GM23338 (cell line): ENCODE measurements at places on chromosomes 13 and 19. TPM values are rescaled to one million over a fixed set of nuclear protein-coding genes. Genes with fewer than 3 reads are reported as not detected.

GRCh38 chr13:41122838-41123237 lies 9.8 kb downstream of the KBTBD6 start:
- no peak overlapping the region for H3K4me3 ChIP-seq
- no peaks in the 10 kb centered on the region for H3K27me3 ChIP-seq
- peaks cover 6% of the 10 kb centered on the region for H3K4me1 ChIP-seq
- H3K27ac ChIP-seq, result no peak overlapping the region

DNA sequence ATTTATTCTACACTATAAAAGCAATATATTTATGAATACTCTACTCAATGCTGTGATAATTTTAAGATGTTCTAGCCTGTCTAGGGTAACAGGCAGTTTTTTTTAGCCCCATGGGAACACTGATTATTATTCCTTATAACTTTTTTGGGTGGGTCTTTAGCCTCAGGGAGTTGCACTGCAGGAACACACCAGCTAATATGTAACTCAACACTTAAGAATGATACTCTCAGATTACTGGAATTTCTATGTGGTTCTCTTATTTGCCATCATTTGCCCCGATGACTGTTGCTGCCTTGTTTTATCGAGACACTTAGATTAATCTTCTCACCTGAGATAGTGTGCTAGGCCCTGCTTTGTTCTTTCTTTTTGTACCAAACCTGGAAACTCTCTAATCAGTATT lies 396.9 kb upstream of the SLITRK1 start:
- H3K4me1 ChIP-seq, result 0 out of 2 replicates have a peak, but pooled peaks cover 4% of the 10 kb centered on the region
- H3K27me3 ChIP-seq, result no peaks in the 10 kb centered on the region
- no peak for DNase-seq

DNA sequence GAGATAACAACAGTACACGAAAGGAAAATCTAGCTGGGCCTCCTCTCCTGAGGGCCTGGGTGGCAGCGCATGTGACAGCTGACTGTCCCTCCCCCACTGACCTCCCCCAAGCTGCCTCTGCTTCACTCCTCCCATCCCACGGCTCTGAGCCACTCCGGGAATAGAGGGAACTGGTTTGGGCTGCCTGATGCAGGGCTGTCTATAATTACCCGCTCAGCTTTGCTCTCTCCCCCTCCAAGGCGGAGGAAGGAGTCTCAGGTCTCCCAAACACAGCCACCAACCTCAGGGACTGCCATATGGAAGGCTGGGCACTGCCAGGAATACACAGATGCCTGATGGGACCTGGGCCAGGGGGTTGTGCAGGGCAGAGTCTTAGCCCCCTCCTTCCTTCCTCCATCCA lies 7.9 kb downstream of the NAPA start:
- DNase-seq, result no peak
- H3K27ac ChIP-seq, result no peak overlapping the region
- H3K4me1 ChIP-seq, result no peaks in the 10 kb centered on the region
- no peaks in the 10 kb centered on the region for H3K27me3 ChIP-seq
- no peaks in the 10 kb centered on the region for H3K36me3 ChIP-seq

- no peak overlapping the region for H3K27ac ChIP-seq
- H3K4me3 ChIP-seq, result no peak overlapping the region
- DNase-seq, result no peak
- H3K27me3 ChIP-seq, result 0 out of 2 replicates have a peak, but pooled peaks cover 5% of the 10 kb centered on the region
Measured at GRCh38 chr13:106918557-106918860, 350.6 kb upstream of the ARGLU1 start.

CYP2F1 gene
- total RNA-seq, result not detected in 2 replicates

DNA sequence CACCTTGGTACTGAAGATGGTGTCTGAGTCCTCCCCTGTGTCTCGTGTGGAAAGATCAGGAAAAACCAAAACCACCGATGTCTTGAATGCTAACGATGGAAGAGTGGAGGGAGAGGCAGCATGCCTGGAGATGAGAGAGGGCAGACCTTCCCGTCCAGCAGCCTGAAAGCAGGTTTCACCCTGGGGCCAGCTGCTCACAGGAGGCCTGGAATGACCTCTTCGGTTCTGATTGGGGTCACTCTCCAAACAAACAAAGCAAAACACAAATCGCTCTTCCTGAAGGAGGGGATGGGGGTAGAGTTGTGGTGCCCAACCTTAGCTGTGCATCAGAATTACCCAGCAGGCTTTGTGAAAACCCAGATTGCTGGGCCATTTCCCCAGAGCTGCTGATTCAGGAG lies 142.3 kb upstream of the SOX1 start:
- no peaks in the 10 kb centered on the region for H3K27me3 ChIP-seq
- H3K36me3 ChIP-seq, result no peaks in the 10 kb centered on the region
- no peak for DNase-seq
- H3K27ac ChIP-seq, result no peak overlapping the region
- H3K4me3 ChIP-seq, result no peak overlapping the region

DNA sequence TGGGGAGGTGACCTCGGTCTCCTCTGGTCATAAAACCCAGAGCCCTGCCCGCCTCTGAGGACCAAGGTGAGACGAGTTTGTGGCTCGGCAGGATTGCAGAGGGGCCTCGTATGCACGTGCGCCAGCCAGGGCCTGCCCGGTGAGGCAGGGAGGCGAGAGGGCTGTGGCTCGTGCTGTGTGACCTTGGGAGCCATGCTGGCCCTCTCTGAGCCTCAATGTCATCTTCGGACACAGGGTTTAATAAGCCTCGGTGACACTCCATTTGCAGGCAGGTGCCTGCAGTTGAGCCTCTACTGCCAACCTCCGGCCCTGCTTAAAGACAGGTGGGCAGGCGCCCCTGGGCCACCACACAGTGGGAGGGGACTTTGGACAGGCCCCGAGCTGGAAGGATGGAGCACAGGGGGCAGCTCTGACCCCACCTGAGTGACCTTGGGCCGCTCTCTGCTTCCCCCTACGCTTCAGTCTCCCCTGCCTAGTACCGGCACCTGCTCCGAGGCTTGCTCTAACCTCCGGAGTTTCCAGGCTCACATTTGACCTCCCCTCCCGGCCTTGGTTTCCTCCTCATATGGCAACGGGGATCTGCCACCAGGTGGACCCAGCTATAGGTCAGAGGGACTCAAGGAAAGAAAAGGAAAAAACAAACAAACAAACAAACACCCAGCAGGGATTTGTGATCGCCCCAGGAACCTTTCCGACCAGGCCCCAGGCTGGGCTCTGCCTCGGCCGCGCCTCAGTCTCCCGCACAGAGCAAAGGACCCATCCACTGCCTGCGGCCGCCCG lies 3.1 kb downstream of the ZBTB7A start:
- no peaks in the 10 kb centered on the region for H3K36me3 ChIP-seq
- H3K27ac ChIP-seq, result no peak overlapping the region

GRCh38 chr13:112245989-112246388 lies 130.2 kb upstream of the SPACA7 start:
- DNase-seq, result no peak
- peaks cover 8% of the 10 kb centered on the region; the same call in 1 of the 2 replicates for H3K4me1 ChIP-seq
- no peaks in the 10 kb centered on the region for H3K36me3 ChIP-seq
- no peak overlapping the region for H3K4me3 ChIP-seq
- no peak overlapping the region for H3K27ac ChIP-seq

- DNase-seq, result peak; percentile 15
- no peaks in the 10 kb centered on the region for H3K36me3 ChIP-seq
- H3K4me1 ChIP-seq, result peaks cover 14% of the 10 kb centered on the region
- H3K27ac ChIP-seq, result no peak overlapping the region
- no peak overlapping the region for H3K4me3 ChIP-seq
Measured at GRCh38 chr19:28358633-28359032, 854.3 kb downstream of the UQCRFS1 start.

- peaks cover 4% of the 10 kb centered on the region; the same call in 1 of the 2 replicates for H3K4me1 ChIP-seq
- no peaks in the 10 kb centered on the region for H3K27me3 ChIP-seq
- H3K27ac ChIP-seq, result no peak overlapping the region
- H3K4me3 ChIP-seq, result peak overlapping the region; percentile 86; the same call in 1 of the 2 replicates
- DNase-seq, result peak; percentile 85
Measured at GRCh38 chr19:5826531-5827341, 12.8 kb downstream of the FUT6 start.

DNA sequence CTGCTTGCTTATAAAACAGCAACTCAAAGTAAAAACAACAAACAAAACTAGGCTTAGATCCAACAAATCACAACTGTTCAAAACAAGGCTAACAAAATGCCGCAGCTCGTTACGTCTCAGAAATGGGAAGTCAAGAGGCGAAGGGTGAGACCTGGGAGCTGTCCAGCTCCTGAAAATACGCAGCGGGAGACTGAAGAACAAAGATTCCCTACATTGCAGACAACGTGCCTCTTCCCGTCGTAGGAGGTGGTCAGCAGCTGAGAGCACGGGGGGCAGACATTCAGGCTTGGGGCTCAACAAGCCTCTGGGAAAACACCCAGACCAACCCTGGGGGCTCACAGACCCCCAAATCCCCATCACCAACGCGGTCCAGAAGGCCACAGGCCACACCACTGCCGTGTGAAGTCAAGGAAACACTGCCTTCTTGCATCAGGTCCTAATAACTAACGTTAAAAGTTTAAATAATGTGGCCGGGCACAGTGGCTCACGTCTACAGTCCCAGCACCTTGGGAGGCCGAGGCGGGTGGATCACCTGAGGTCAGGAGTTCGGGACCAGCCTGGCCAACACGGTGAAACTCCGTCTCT lies 13.5 kb downstream of the PLPP2 start:
- H3K4me1 ChIP-seq, result peaks cover 6% of the 10 kb centered on the region
- peak; percentile 84 for DNase-seq
- H3K36me3 ChIP-seq, result no peaks in the 10 kb centered on the region; the same call in 1 of the 2 replicates
- no peaks in the 10 kb centered on the region for H3K27me3 ChIP-seq
- H3K4me3 ChIP-seq, result no peak overlapping the region
- H3K27ac ChIP-seq, result no peak overlapping the region

DNA sequence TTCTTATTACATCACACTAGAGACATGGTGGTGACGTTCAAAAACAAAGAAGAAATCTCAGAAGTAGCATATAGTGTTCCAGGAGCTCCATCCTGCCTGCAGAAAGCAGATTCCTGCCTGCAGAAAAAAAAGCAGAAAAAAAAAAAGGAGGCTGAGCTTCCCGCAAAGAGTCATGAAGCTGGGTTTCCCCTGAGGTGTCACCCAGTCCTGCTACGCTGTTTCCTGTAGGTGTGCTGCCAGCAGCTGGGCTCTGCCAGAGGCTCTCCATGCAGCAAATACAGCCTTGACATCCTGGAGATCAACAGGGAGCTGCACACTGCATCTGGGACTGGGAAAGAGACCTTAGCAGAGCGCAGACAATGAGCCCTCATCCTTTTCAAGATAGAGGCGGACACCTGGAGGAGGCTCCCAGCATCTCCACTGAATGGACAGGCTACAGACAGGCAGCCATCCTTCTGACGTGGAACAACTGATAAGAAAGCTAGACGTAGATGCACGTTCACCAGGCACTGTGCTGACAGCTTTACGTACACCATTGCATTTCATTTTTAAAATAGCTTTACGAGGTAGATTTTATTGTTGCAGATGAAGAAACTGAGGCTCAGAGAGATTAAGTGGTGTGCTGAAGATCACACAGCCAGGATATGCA lies 350.9 kb downstream of the FOXO1 start:
- H3K36me3 ChIP-seq, result no peaks in the 10 kb centered on the region
- no peak for DNase-seq
- H3K27me3 ChIP-seq, result no peaks in the 10 kb centered on the region

EXOC3L2 gene
- total RNA-seq, result 0.35 and 3.2 TPM in 2 replicates
